Epithelial cell of esophagus (primary cell): ENCODE measurements at places on chromosomes 2 and 18.

DNA sequence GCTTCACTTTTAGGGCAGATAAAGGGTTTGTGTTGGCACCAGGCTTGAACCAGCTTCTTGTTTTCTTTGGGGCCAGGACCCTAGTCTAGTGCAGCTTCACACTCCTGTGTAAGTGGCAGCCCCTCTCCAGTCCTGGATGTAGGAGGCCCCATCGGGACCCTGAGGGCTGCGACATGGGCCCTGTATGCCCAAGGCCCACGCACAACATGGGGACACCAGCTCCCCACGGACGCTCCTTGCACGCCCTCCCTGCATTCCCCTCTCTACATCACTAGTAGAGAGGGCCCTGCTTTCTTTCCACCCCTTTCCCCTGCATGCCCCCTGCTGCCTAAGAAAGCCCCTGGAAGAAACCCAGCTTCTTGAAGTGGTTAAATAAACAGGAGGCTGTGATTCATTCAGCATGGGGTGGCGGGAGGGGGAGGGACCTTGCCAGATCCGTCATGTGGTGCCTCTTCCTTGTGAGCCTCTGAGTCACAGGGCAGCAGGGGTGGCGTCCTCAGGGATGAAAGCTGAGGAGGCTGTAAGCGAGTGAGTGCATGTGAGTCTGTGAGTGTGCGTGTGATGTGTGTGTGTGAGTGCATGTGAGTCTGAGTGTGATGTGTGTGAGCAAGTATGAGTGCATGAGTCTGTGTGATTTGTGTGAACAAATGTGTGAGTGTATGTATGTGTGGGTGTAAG, 42.5 kb downstream of the COPS8 start:
- DNase-seq: peak; percentile 99

- no peak for DNase-seq
Observed at GRCh38 chr2:236236559-236237452, 27.4 kb downstream of the ASB18 start.

DNA sequence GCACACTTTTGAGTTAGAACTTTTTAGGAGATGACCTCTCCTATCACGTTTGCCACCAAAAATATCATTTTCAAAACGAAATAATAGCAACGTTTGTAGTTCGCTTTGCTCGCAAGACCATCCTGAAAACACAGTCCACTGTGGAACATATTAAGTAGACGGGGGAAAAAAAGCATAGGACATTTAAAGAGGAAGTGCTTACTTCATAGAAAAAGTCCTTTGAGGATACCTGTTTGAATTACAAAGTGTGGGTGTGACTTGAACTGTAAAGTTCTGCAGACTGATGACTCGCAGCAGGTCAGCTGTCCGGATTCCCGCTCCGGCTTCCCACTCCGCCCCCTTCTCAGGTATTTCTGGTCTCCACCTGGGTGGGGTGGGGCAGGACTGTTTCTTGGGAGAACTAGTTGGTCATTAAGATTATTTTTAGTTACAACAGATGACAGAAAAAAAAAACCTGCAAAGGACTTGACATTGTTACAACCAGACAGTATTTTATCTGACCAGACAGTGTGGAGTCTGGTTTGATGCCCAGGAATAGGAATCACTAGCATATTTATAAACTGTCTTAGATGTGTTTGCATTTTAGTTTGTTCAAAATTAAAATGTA, 13.3 kb downstream of the CNOT11 start:
- peak; percentile 74 for DNase-seq

DNA sequence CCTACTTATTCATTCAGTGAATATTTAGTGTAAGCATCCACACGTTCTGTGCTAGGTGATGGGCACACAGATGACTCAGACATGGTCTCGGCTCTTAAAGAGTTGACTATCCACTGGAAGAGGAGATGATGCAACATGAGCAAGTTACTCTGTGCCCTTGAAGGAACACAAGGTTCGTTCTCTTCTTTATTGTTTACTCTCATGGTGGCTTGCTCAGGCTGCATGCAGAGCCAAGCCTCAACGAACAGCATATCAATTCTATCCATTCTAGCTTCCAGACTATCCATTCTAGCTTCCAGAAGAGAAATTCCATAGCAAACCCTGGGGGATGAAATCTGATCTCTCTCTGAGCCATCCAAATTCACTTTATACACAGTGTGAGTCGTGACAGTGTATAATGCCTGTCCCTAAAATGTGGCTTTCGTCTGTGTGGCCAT, 68.1 kb upstream of the CTAGE1 start:
- DNase-seq: peak; percentile 85

- DNase-seq: no peak
Observed at GRCh38 chr2:116435648-116436047, 1378.8 kb upstream of the DDX18 start.

GRCh38 chr2:239608723-239609122, 207.9 kb upstream of the HDAC4 start:
- no peak for DNase-seq

GRCh38 chr2:6443061-6443823, 422.5 kb downstream of the CMPK2 start:
- peak; percentile 22 for DNase-seq

DNA sequence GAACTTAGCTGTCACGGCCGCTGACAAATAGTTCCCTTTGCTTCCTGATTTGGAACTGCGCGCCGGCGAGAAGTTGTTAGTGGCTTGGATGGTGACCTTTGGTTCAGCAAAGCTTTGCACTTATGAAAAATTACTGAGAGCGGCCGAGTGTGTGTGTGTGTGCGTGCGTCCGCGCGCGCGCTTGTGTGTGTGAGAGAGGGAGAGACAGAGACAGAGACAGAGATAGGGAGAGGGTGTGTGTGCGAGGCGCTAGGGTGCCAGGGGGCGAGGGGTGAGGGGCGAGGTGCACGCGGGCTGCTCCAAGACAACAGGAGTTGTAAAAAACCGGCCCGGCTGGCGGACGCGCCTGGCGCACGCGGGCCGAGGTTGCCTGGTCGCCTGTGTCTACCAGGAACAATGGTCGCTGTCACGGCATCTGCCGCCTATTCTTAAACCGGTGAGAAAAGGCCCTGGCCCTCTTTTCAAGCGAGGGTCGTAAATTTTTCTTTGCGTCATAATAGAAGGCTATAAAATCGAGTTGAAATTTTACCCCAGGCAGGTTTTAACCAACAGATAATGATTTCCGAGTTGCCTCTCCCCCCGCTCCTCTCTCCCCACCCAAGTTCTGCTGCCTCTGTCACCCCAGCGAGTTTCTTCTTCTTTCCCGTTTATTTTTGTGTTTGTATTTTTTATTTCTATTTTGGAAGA, 535 bp downstream of the HOXD3 start:
- DNase-seq: no peak

DNA sequence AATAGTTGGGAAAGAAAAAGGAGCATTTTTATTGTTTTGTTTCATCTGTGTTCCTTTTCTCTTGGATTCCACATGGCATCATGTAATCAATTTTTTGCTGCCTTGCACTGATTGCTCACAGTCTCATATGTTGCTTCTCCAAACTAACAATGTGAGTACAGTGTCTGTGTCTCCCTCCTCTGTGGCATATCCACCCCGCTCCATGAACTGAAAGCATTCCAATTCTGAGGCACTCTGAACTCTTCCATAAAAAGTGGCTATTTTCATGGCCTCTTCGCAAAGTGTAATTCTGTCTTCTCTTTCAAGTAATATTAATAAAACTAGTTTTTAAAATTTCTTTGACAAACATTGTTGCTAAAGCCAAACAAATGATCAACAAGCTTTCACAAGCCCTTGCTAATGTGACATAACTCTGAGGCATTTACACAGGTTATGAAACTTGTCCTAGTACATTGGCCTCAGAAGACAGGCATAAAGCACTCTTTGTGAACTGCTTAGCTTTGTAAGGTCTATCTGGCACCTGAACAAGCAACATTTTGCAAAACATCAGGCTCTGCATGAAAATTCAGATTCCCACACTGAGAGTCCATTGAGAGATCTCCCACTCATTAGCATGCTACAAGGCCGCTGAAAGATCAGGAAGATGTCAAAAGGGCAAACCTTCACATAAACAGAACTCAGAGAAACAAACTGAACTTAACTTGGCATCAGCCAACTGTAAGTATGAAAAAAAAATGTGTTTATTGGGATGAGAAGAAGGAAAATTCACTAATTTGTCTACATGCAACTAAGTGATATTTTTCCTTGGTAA, 33.0 kb downstream of the GPR75 start:
- peak; percentile 73 for DNase-seq

GRCh38 chr2:130380096-130380934, 24.5 kb downstream of the PTPN18 start:
- DNase-seq: no peak

DNA sequence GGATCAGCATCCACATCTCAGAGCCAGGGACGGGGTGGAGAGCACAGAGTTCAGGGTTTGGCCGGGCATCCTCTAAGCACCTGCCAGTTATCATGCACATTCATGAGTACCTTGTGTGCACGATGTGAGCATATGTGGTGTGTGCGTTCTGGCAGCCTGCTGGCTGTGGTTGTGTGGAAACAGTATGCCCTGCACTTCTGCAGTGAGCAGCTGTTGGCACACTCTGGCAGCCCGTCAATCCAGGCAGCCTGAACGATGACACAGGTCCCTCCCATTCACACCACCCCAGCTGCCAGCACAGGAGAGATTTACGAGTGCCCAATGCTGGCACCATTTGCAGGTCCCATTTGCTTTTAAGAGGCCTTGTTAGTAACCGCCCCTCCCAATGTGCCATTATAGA, 74.2 kb downstream of the CD8B2 start:
- DNase-seq: no peak

DNA sequence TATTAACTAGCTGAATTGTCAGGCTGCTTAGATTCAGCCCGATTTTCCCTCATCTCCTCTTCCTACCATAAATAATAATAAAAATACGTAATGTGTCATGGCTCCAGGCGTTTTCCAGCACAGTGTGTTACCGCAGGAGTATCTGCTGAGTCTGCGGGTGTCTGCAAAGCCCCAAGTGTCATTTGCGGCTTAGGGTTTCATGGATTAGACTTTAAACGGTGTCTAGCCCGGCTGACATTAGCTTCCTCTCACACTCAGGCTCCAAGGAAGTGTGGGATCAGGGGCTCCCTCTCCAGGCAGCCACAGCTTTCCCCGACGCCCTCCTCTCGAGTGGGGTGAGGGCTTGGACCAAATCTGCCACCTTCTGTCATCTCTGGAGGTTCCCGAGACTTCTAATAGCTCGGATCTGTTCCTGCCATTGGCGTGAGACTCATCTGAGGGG, 14.1 kb upstream of the HOXD1 start:
- DNase-seq: no peak

GRCh38 chr2:143616452-143616851, 487.2 kb downstream of the ARHGAP15 start:
- DNase-seq: no peak

GRCh38 chr2:160463245-160463644, 30.4 kb downstream of the RBMS1 start:
- no peak for DNase-seq

- DNase-seq: peak; percentile 60
Observed at GRCh38 chr2:233912691-233913423, 4.3 kb upstream of the TRPM8 start.

GRCh38 chr2:169741-170140, 94.1 kb downstream of the SH3YL1 start:
- DNase-seq: no peak

DNA sequence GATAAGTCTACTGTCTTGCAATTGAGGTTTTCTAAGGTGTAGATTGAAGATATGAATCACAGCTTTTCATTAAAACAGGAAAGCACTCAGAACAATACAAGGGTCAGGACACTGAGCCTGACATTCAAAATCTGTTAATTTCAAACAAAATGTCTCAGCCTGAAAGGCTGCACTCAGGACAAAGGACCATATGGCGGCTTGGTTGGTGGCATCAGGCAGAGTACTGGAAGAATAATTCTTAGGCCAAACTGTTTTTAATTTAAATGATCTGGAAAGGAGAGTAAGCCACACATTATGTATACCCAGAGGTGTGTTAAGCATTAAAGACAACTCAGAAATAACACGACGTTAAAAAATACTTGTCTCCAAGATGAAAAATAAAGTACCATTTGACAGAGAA, 85.9 kb downstream of the SKA1 start:
- DNase-seq: no peak

DNA sequence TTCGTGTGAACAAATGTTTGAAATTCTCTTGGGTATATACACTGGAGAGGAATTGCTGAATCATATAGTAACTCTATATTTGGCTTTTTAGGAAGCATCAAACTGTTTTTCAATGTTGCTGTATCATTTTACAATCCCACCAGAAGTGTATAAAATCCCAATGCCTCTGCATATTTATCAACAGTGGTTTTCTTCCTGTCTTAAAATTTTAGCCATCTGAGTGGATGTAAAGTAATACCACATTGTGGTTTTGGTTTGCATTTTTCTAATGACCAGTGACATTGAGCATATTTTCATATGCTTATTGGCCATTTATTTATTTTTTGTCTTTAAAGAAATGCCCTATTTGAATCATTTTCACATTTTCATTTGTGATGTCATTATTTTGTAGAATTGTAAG, 22.8 kb upstream of the LRP1B start:
- no peak for DNase-seq

DNA sequence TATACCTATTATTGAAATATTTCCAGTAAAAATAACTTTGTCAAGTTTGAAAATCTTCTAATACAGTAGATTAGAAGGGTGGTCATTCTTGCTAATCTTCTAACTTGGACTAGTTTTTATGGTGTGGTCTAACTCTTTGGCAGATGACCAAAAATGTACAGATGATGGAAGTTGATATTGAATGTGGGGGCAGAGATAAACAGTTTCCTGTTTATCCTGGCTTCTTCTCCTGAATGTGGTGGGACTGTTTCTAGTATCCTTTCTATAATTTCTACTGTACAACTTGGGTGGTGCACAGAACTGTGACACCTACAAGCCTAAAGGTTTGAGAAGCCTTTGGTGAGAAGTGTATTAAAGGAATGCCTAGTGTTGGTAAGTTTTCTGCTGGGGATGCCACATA, 178.7 kb downstream of the PDE11A start:
- no peak for DNase-seq

DNA sequence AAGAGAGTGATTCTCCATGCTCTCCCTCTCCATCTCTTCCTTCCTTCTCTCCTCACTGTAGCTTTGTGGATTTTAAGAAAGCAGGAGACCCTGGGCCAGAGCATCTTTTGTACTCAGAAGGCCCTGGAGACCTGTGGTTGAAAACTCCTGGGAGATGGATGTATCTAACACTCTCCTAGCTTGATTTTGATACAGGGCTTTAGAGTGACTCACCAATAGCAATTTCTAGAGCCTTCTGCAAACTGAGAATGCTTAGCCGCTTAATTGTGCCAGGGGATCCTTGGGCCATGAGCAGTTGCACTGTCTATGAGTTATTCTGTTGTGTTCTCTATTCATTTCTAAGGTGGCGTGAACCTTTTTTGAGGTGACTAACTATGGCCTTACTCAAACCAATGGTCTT, 17.7 kb downstream of the HOXD1 start:
- DNase-seq: no peak
